ENCODE measurements at places on chromosomes 3 and 15. TPM values are rescaled to one million over a fixed set of nuclear protein-coding genes. Genes with fewer than 3 reads are reported as not detected.

Gene ADCY5
- 75.6 TPM for total RNA-seq

Gene DUOX1
- not detected for total RNA-seq

Gene SERINC4
- total RNA-seq, result 0.27 TPM

Gene CLDN16
- total RNA-seq, result not detected

DNA sequence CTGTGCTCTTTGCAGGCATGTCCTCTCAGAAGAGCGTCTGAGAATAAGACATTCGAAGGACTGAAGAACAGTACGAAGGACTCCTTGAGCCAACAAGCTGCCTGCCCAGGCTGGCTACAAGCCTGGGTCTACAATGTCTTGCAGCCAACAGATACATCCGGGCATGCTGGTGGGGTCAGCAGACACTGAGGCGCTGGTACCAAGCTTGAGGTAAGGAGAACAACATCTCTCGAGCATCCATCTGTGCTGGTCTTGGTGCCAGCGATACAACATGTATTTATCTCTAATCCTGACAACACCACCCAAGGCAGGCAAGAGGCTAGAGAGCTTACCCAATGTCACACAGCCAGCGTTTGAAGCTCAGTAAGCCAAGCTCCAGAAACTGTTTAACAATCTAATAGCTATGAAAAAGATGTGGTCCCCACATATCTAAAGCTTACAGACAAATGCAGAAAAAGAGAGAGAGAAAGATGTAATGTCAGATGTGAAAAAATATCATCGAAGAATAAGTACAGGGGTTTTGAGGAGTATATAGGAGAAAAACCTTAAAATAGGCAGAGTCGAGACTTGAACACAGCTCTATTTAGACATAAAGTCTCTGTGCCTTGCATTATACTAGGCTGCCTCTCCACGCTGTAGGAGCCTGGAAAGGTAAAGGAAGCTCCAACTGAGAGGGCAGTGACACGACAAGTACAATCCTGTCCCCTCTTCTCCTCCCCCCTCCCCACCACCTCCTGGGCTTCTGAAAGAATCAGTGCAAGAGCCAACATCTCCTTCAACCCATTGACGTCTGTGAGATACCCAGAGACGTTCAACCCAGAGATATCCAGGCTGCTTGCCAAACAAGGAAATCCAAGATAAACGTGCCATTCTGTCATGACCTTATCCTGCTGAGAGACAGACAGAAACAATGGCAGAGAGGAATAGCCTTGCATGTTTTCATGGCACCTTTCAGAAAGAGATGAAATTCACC is 39.4 kb downstream of the WWTR1 start:
- DNase-seq, result no peak

- peak; percentile 81 for DNase-seq
These were observed at the start of gene ABCF3 for GRCh38 chr3:184186184-184186901. ABCF3 (plus strand) TSS chr3:184186199; CDS start chr3:184186208, 9 bp downstream.

DNA sequence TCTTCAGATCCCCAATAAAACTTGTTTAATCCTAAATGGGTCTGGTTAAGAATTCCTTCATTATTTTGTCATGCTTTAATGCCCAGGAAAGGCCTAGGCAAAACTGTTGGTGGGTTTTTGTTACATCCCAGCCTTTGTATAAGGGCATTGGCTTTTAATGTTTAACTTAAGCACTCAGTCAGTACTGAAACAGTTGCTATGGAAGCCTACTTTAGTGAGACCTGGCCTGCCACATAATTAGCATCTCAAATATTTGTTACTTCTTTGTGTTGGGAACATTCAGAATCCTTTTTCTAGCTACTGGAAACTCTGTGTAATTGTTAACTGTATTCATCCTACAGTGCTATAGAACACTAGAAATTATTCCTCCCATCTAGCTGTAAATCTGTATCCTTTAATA is 369.6 kb upstream of the ATP10A start:
- no peak for DNase-seq

GRCh38 chr3:123546133-123546755 is 38.6 kb downstream of the HACD2 start:
- no peak for DNase-seq

GRCh38 chr3:111717601-111718000 is 122.5 kb upstream of the ZBED2 start:
- peak; percentile 91 for DNase-seq

DNA sequence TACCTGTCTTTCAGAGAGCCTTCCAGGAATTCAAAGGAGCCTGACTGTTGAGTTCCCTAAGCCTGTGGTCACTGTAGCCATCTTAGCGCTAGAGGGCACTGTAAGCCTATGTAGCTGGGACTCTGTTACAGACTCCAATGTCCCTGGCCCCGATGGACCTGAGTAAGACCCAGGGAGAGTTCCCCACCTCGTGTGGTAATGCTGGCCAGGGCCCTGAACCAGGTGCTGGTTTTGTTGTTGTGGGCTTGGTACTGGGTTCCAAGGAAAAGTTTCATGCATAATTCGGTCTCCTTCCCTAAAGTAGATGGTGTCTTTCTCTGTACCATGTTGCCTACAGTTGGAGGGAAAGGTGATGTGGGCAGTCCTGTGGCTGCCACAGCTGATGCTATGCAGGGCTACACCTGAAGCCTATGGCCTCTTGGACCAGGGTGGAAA is 32.4 kb downstream of the CDAN1 start:
- no peak for DNase-seq
